Stimulated activated CD4-positive, alpha-beta T cell treated with anti-CD3 and anti-CD28 coated beads, Interleukin-12 subunit alpha, Interleukin-12 subunit beta, amount 100 ng/mL, for 48 hours (primary cell): ENCODE measurements at places on chromosomes 2 and 18.

DNA sequence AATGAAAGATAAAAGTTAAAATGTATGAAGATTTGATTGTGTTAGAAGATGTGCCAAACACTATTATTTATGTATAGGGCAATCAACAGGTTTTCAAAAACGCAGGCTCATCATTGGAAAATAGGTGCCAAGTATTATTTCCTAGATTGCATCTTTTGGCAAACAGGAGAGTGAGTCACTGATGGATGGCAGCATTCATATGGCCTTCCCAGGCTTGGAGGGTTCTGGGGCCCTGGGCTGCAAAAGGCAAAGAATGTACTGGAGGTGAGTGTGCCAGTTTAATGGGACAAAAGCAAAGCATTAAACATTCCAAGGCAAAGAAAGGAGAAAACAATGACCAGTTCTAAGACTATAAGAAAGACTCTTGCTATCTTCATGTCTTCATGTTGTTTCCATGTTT lies 379.4 kb downstream of the RIT2 start:
- no peak for DNase-seq

- no peak for DNase-seq
Observed at GRCh38 chr2:127324635-127325034, 30.7 kb upstream of the ERCC3 start.

DNA sequence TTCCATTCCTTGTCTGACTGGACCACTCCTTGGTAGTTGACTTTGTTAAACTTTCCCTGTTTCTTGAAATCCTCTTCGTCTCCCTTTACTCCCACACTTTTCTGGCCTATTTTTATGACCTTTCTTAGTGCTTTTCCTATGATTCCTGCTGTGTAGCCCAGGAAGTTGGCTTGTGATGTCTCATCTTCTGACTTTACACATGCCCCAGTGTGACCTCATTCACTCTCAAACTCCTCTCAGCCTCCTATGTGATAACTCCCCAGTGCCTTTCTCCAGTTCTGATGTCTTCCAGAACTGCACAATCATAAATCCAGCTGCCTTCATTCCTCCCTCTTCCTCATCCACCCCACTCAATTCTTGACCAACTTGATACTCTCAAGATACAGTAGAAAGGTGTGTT lies 407.6 kb downstream of the TGIF1 start:
- DNase-seq: no peak

- DNase-seq: no peak
Observed at GRCh38 chr18:57014772-57015413, 132.0 kb upstream of the BOD1L2 start.

GRCh38 chr2:19355931-19356544 lies 2.4 kb downstream of the OSR1 start:
- DNase-seq: no peak

DNA sequence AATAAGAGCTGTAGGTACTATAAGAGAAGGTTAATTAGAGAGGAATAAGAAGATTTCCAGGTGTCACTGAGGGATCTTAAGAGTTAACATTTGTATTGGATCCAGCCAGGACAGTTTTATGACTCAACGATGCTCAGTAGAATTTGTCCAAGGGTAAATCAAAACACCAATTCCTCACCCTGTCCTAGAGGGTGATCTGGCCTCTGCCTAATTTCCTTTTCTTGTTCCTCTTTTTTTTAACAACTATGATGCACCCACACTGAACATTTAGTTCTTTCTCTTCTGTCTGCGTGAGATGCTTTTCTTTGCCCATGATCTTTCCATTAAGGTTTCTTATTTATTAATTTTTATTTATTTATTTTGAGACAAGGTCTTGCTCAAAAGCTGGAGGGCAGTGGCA lies 92.0 kb downstream of the PMS1 start:
- no peak for DNase-seq

DNA sequence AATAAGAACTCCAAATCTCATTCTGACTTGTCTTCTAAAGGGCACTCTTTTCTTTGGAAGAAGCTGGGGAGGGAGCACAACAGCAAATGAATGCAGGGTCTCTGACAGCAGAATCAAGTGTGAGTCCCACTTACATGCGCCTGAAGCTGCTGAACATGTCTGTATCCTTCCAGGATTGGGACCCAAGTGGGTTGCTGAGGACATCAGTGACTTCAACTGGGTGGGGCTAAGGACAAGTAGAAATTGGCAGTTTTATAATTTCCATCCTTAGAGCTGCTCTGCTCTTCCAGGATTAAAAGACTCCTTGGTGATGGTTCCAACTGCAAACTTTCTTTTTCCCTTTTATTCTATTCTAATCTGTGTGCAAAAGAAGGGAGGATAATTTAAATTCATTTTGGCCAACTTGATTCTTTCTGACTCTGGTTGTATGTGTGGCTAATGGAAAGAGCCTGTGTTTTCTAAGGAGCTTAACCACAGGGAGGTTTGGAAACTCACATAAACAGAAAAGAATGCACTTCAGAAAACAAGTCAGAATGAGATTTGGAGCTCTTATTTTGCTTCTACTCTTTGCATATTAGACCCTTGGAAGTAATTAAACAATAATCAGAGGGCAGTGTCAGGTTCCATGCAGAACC lies 20.6 kb downstream of the ANTXR1 start:
- no peak for DNase-seq

DNA sequence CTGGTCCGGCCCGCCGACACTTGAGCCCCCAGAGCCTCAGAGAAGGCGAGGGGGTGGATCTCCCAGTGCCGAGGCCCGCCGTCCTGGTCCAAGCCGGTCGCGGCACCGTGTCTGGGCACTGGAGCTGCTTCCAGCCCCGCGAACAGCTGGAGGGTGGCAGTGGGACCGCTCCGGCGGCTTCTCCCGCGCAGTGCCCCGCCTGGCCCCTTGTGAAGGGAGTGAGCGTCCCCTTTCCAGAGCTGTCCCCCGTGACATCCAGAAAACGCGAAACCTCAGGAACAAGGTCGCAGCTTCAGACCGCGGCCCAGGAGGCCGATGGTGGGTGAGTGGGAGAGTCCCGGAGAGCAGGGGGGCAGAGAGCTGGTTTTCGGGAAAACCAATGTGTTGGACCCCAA lies 579 bp upstream of the EMX1 start:
- no peak for DNase-seq

DNA sequence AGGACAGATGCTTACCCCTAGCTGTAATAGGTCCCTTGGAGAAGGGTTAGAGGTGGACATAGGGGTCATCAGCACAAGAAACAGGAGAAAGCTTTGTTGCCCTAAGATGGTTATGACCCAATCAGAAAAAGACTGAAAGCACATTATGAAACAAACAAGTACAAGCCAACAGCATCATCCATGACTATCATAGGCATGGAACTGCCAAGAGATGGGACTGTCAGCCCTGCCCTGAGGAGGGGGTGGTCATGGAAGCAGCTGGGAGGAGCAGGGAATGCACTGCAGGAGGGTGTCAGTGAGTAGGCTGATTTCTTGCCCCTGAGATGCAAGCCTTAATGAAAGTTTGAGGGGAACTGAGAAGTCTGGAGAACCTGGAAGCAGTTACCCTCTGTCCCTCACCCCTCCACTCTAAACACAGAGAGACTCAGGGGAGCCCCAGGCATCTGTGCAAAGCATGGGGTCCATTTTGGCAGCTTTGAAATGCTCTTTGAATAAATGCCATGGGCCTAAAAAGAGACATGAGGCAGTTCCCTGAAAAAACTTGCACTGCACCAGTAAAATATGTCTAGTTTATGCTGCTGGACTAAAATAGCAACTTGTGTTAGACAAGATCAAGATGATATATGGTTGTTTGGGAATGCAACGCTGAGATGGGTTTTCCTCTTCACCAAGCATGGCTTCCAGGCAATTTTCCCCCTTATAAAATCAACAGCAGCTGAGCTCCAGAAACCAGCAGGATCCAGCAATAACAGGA lies 122.7 kb upstream of the ZFP36L2 start:
- no peak for DNase-seq

DNA sequence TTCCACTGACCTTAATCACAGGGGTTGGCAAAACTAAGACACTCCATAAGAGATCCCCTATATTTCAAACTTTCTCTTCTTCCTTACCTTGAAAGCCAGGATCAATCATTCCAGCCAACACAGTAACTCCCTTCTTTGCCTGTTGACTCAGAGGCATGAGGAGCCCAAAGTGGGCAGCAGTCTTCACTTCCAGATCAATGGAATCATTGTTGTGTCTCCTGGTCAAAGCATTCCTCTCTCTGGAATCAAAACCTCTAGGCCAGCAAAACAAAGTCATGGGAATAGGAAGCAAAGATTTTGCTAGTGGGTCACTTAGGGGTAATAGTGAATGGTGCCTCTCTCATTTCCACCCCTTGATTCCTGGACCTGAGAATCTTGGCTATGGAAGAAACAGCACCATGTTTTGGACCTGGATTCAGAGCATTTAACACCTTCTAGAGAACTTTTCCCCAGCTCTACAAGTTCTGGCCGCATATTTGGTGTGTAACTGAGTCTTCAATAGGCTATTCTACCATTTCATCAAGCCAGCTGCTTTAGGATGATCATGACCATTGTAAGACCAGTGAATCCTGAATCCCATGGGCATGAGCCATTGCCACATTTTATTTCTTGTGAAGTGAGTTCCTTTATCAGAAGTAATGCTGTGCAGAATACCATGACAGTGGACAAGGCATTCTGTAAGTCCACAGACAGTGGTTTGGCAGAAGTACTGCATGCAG lies 65.7 kb upstream of the SERPINE2 start:
- no peak for DNase-seq

DNA sequence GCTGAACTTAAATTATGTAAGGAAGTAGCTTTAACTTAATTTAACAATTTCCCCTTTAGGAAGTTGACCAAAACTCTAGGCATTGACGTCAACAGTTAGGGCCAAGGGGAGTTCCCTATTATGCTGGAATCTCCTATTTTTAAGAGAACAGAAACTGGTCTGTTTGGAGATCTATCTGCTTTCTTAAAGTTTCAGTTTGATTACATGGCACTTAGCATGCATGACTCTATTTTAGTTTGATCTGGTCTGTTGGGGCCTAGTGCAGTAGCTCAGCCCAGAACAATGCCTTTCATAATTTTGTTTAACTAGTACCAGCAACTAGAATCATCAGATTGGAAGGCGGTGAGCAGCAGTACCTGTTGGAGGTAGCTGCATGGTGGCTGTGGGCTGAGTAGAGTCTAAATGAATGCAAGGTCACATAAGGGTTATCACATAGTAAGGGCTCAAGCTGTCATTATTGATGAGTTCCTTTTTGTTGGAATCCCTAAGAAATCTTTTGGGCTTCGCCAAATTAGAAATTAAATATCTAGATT lies 60.5 kb upstream of the ZNG1B start:
- DNase-seq: no peak

- no peak for DNase-seq
Observed at GRCh38 chr18:40031435-40031834, 1923.6 kb upstream of the PIK3C3 start.

DNA sequence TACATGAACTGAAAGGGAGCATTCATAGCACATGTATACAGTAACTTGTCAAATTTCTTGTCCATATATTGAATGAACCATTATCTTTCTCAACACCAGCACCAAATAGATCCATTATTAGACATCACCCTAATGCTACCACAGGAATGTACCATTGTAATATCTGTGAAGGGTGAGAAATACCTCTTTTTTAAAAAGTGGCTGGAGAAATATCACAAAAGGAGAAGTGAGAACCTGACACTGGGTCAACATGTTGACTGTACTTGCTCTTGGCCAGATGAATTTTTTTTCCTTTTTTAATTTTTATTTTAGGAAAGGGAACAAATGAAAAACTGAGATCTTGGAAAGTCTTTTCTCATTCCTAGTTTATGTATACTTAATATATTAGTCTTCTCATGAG lies 63.5 kb downstream of the CAVIN2 start:
- no peak for DNase-seq

GRCh38 chr2:238670111-238670585 lies 177.7 kb upstream of the TWIST2 start:
- DNase-seq: no peak

DNA sequence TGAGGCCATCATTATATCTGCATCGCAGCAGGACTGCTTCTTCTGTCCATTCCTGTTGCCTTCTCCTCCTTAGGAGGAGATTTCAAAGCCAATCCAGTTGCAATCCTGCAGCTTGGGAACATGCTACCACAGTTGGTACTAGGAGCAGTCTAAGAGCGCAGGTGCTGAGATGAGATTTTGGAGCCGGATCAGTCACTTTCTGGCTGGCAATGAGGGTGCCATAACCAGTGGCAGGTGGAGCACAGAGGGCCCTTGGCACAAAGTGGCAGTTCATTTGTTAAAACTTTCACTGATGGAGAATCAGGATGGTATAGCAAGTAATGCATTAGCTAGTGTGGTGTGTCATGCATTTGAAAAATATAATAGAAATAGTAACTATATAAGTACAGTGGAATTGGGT lies 173.7 kb upstream of the ATP5MC3 start:
- no peak for DNase-seq

- DNase-seq: no peak
Observed at GRCh38 chr2:214492152-214492551, 81.3 kb downstream of the VWC2L start.

DNA sequence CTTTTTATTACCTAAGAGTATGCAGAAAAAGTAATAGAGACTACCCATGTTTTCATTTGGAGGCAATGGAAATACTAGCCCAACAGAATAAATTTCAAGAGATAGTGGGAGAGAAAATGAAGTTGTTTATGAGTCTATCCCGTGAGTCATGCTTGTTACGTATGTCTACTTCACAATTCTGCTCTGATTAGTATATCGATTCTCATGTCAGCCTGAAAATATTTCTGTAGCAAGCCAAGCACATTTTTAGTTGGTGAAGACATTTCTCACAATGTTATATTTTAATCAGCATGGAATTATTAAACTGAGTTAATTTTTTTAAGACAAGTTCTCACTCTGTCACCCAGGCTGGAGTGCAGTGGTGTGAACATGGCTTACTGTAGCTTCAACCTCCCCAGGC lies 346.1 kb downstream of the RPRM start:
- DNase-seq: no peak

GRCh38 chr2:19525313-19525712 lies 166.9 kb upstream of the OSR1 start:
- DNase-seq: no peak

DNA sequence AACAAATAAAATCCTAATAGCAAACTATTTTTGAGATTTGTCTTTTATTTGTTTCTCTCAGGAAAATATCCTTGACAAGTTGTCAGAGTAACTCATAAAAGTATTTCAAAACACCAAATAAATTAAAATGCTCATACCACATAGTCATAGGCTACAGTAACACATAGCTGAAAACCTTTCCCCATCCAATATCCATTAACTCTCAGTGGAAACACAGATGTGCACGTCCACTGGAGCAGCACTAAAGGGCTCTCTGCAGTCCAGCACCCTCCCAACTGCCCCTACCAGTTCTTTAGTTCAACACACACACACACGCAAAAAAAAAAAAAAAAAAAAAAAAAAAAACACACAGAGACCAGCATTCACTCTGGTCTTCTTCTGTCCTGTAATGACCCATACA lies 879 bp upstream of the XDH start:
- DNase-seq: no peak

DNA sequence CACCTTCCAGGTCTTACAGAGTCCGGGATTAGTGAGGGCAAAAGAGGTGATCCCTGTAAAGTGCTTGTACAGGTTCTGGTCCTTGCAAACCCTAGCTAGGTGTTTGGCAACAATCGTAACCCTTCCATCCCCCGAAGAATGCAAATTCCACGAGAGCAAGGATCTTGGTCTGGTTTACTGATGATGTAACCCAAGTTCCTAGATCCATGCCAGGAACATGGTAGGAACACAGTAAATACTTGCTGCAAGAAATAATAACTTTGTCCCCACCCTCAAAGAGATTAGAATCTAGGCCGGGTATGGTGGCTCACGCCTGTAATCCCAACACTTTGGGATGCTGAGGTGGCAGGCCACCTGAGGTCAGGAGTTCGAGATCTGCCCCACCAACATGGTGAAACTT lies 6.8 kb upstream of the NEU2 start:
- DNase-seq: no peak
